GM04503 (cell line): ENCODE measurements at places on chromosomes 3 and 15.

- DNase-seq: no peak
These were observed 650.6 kb downstream of the ZPLD1 start for GRCh38 chr3:103085465-103085864.

DNA sequence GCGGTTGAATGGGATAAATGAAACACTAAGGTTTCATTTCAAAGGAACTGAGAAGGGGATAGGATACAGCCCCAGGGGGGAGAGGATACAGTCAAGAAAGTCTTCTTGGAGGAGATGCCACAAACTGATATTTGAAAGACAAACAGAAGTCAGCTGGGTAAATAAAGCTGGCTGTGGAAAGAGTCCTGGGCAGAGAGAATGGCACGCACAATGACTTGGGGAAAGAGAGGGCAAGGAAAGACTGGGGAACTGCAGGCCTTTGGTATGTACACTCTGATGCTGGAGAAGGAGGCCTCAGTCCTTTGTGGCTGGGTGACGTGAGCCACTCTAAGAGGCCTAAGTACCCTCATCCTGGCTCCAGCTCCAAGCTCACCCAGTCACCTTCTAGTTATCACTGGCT, 45.2 kb upstream of the LMCD1 start:
- DNase-seq: no peak

GRCh38 chr3:156472150-156472549, 82.8 kb downstream of the SSR3 start:
- DNase-seq: no peak

DNA sequence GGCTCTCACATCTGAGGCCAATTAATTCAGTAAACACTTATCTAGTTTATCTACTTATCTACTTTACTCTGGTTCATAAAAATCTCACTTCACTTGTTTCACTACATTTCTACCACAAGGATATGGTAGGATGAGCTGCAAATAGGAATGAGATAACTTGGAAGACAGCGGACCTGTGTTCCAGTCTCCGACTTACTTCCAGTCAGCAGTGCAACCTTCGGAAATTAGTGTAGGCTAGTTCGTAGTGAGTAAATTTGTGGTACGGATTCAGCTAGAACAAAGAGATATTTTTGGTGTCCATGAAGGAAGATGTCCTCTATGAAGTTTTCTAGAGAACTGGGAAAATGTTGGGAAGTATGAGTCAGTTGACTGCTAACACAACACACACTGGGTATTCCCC, 66.3 kb downstream of the TPRG1 start:
- no peak for DNase-seq

GRCh38 chr3:151377768-151378385, 6.7 kb downstream of the P2RY12 start:
- no peak for DNase-seq
